ENCODE measurements at places on chromosomes 6 and 20.

DNA sequence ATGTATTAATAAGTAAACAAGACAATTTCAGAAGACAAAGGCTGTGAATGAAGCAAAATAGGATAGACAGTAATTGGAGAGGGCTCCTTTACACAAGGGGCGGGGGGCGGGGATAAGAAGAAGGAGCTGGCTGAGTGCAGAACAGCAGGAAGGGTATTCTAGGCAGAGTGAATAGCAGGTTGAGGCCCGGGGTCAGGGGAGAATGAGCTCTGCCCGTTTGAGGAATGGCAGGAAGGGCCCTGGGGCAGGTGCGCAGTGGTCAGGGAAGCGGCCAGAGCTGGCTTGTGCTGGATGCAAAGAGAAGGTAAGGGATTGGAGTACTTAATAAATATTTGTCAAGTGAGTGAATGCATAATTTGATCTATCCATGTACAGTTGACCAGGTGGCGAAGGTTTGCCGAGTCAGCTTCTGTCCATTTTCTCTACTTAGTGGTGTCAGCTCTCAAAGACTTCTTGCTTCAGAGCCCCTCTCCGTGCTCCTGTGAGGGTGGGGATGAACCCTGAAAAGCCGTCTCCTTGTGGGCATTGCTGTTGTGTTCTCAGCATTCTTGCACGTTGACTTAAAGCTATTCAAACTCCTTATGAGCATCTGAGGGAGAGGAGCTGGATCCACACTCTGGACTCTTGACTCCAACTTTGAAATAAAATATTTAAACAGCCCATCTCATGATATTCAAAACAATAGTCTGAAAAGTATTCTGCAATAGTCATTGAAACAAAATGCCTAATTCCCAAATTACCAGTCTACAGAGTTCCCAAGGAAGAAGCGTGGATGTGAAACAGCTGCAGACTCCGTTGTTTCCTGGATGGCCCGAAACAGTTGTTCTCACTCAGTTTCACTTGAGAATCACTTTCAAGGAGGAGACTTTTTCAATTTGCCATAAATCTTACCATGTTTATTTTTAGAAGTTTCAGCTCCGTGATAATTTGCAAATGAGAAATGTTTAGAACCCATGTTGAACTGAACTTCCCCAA lies 105.1 kb downstream of the EDN3 start:
- no peak for DNase-seq

DNA sequence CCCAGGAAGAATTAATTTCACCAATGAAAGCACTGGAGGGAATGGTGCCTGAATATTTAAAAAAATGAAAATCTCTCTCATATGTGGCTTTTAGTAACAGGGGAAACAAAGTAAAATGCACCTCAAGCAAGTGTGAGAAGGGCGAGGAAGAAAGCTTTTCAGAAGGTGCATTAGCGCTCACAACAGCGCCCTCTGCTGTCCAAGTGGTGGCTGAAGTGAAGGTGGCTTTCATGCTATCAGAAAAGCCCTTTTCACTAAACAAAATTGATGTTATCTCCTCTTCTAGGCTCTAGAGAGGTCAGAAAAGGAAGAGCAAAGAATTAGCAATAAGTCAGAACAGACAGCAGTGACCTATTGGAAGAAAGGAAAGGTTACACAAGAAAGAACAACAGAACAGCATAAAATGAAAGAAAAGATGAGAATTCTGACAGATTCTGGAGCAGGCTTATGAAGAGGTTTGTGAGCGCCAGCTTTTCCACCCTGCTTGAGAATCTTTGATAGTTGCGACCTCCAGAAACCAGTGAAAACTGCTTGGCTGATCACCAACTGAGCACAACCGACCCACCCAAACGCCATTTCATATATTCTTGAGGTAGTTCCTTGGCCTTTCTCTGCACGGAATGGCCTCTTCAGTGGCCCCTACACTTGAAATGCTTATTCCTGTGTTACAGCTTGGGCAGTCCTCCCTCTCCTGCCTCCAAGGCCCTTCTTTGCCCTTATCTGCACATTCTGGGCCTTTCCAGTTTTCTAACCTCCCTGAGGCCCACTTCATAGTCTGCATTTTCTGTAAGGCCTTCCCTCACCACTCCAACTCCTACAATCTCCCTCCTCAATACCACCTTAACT lies 45.3 kb downstream of the SMLR1 start:
- no peak for DNase-seq

GRCh38 chr20:54173653-54174456 lies at the start of gene CYP24A1:
CYP24A1 (minus strand) TSS chr20:54173986; CDS start chr20:54173579, 407 bp downstream.
- DNase-seq, result no peak

GRCh38 chr20:5550733-5551529 lies 199.3 kb upstream of the SHLD1 start:
- DNase-seq, result no peak

DNA sequence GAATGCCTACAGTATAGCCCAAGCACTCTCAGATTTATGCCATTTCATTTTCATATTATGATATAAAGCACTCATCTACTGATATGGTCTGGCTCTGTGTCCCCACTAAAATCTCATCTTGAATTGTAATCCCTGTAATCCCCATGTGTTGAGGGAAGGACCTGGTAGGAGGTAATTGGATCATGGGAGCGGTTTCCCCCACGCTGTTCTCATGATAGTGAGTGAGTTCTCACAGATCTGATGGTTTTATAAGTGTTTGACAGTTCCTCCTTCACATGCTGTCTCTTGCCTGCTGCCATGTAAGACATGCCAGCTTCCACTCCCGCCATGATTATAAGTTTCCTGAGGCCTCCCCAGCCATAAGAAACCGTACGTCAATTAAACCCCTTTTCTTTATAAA lies 171.7 kb downstream of the OTOR start:
- DNase-seq, result no peak

- DNase-seq, result no peak
Measured at GRCh38 chr20:10660661-10661060, 13.1 kb downstream of the JAG1 start.

- no peak for DNase-seq
Measured at GRCh38 chr6:3392930-3393835, 63.7 kb downstream of the SLC22A23 start.

GRCh38 chr6:159852877-159853276 lies 37.9 kb upstream of the MAS1 start:
- peak; percentile 43 for DNase-seq

- no peak for DNase-seq
Measured at GRCh38 chr20:63060057-63060991, 53.6 kb upstream of the BHLHE23 start.

DNA sequence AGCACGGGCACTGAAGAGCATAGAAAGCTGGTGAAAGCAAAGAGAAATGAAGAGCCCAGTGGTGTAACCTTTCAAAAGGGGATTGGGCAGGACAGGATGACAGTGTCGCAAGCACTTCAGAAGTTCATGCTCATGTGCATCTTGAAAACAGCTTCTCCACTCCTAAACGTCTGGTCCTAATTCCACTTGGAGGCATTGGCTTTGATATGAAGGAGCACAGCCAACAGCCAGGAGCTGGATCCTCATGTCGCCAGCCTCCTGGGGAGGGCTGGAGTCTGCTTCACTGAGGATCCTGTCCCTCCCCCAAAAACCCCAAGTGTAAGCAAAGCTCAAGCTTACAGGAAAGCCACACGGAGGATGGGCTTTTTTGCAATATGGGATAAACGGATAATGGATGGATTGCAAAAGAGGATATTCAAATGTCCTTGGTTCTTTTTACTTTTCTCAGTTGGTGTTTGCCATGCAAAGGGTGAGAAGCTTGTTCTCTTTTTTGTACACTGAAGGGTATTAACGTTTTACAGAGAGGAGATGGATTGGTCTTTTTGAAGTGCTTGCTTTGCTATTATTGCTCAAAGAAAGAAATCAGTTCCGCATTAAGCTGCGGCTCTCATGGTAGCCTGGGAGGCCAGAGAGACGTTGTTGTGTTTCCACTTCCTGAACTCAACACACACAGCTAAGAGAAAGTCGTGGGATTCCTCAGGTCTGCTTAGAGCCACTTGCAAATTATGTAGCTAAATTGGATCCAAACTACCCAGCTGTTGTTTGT lies 92.2 kb downstream of the SIM1 start:
- DNase-seq, result no peak

GRCh38 chr20:10022625-10023024 lies 12.2 kb upstream of the ANKEF1 start:
- DNase-seq, result no peak

DNA sequence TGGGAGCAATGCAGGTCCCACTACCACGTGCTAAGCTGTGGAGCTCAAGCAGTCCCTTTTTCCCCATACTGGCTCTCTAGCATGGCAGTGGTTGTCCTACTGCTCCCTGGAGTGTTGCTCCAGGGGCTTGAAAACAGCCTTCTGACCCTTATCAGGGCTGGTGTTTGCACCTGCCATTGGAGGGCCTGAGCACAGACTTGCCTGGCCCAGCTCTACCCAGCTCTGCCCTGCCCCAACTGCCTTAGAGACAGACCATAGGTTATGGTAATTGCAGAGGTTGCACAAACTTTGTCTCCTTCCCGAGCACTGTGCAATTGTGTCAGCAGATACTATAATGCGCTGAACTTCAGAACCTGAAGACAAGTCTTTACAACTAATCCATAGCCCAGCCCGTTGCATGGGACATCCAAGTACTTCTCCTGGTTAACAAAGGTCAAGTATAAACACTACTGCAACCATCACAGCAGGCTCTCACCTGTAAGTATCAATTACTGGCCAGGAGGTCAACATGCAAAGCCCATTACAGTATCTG lies 58.7 kb downstream of the PDSS2 start:
- DNase-seq, result no peak

- DNase-seq, result no peak
Measured at GRCh38 chr6:38366234-38366633, 273.5 kb downstream of the BTBD9 start.

GRCh38 chr20:539191-539590 lies 4.4 kb downstream of the CSNK2A1 start:
- DNase-seq, result peak; percentile 12

GRCh38 chr6:44234101-44235025 lies 11.0 kb downstream of the SLC29A1 start:
- DNase-seq, result no peak

- DNase-seq, result no peak
Measured at GRCh38 chr6:123990376-123990775, 186.7 kb downstream of the NKAIN2 start.

DNA sequence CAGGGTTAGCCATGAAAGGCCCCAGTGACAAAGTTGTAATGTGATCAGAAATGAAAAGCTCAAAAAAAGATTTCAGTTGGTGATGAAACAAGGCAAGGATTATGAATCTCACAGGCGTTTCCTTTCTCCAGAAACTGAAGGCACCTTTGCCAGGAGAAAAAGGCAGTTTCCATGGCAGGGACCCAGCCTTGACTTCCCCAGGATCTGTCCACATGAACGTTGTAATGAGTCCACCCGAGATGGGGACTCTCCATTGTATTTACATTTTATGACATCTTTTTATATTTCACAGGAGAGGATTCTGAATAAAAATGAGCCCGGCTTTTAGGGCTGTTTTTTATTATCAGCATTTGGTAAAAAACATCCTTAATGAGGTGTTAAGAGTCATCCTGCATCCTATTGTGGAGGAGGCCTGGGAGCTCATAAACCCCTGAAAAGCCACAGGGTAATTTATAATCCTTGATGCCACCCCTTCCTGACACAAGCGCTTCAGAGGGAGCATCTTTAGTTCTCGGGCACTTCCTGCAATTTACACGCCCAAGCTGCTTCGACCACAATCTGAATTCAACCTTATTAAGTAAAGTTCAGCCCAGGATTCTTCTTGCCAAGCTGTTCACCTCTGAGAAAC lies 74.1 kb upstream of the SALL4 start:
- no peak for DNase-seq

DNA sequence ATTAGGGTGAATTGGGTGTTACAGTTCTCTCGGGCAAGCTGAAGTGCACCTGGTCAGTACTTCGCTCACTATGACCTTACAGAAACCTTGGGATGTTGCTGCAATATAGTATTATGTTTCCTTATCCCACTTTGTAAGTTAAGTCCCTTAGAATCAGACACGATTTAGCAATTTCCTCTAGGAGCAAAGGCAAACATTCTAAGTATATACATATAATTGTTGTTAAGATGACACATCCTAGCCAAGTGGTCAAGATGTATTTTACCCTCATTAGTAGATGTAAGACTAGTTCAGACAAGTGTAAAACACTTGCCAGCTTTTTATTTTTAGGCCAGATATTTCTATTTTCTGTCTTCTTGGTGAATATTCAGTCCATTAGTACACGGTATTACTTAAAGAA lies 31.1 kb upstream of the RGS17 start:
- no peak for DNase-seq

- no peak for DNase-seq
Measured at GRCh38 chr20:16433293-16433580, 140.0 kb downstream of the KIF16B start.

GRCh38 chr6:133424359-133424758 lies 183.2 kb downstream of the EYA4 start:
- DNase-seq, result no peak

- DNase-seq, result no peak
Measured at GRCh38 chr6:37865504-37865903, 46.0 kb downstream of the ZFAND3 start.

DNA sequence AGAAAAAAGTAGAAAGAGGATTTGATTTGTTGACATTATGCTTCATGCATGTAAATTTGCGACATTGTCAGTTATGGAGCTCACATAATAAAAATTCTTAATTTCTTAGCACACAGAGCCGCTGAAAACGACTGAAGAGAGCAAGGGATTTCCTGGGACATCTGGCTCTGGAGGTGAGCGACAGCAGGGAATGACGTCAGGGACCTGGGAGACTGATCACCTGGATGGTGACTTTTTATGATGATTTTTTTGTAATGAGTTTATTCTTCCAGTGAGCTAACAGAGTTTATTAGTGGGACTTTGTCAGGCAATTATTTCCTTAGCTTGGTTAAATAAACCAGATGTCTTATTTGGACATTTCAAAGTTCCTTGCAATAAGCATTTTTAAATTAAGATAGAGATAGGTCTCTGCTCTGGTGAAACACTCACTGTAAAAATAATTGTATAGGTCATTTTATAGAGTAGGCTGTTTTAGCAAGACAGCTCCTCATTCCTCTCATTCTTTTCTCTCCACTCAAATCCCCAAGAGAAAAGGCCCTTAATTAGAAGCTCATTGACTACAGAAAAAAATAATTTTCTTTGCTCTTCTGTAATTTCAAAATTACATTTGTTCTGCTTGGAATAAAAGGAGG lies 19.4 kb downstream of the TMEM200A start:
- DNase-seq, result no peak

DNA sequence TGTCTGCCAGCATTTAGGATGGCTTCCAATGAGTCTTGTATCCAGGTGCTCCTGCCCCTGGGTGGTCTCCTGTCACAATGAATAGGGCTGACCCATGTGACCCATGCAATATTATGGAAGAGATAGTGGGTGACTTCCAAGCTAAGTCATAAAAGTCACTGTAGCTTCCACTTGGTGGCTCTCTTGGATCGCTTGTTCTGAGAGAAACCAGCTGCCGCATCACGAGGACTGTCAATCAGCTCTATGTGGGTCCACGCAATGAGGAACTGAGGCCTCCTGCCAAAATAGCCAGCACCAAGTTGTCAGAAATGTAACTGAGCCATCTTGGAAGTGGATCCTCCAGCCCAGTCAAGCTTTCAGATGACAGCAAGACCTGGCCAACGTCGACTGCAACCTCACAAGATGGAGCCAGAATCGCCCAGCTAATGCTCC lies 14.9 kb upstream of the MATN4 start:
- DNase-seq, result peak; percentile 56

Data from bone marrow (tissue), 2 donors.